ENCODE measurements at places on chromosomes 1 and 21.

- DNase-seq: no peak
Measured at GRCh38 chr1:158122833-158123388, 57.8 kb upstream of the CD1D start.

DNA sequence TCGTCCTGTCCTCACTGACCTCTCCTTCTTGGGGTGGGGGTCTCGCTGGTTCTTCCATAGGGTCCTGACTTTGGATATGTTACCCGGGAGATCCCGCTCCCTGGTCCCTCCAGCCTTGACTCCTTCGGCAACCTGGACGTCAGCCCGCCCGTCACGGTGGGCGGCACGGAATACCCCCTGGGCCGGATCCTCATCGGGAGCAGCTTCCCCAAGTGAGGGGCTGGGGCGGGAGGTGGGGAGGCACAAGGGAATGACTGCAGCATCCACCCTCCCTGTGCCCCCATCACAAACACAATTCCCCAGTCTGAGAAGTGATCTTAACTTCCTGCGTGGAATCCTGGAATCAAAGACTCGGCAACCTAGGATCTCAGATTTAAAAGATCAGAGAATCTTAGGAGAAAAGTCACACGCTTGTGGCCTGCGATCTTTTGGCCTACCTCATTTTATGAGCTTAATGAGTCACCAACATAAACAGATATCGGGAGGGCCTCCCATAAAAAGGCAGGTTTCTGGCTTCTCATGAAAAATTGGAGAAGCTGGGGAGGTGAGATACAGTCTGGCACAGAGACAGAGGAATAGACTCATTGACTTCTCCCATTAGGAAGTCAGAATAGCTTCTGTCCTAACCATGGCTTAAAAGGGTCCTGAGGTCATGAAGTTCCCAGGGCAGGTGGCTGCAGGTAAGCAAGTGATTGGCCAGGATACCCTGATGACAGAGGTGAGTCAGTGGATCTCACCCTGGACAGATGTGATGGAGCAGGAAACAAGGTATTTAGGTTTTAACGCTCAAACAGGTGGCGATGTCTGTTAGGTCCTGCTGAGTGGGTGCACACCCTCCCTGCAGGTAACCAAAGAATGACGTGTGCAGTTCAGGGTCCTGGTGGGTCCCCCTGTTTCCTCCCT, 15.9 kb upstream of the PADI3 start:
- no peak for DNase-seq

DNA sequence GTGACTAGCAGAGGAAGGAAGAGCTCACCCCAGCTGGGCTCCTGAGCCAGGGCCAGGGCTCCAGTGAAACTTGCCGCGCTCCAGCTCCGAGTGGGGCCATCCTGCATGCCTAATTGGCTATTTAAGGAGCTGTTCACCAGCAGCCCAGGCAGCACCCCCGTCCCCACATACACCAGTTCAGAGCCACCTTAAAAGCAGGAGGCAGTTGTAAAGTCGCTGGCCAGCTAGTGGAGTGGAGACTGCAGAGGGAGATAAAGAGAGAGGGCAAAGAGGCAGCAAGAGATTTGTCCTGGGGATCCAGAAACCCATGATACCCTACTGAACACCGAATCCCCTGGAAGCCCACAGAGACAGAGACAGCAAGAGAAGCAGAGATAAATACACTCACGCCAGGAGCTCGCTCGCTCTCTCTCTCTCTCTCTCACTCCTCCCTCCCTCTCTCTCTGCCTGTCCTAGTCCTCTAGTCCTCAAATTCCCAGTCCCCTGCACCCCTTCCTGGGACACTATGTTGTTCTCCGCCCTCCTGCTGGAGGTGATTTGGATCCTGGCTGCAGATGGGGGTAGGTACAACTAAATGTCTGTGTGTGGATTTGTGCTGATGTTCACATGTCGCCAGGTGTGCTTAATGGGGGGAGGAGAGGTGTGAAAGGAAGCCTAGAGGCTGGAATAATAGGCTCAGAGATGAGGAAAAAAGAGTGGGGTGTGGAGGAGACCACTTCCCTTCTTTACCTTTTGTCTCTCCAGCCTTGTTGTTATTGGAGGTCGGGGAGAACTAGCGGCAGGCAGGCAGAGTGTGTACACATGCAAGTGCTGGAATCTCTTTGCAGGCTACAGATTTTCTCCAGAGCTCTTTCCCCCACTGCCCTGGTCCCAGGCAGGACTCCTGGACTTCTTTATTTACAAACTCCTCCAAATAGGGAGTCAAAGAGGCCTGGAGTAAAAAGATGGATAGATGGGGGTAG, at the start of gene CA14:
TSS of gene CA14 (plus strand) at position 151 of the 962 bp plus-strand sequence. CDS start at position 506, 355 bp downstream.
- DNase-seq: no peak

DNA sequence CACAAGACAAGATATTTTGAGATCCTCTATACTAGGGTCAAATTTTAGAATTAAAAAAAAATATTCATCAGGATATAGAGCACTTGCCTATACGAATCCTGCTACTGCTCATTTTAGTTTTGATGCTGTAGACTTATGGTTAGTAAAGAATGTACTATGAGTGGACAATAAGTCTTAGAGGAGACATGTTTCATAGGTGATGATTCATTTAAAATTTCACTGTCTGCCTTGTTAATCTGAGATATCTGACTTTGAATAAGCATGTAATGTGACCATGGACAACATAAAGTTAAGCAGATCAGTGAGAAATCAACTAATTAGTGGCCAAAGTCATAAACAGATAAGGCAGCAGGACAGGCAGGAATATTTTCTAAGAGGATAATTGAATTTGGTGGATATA, 106.8 kb upstream of the HP1BP3 start:
- DNase-seq: no peak

GRCh38 chr1:116741836-116742565, 12.2 kb upstream of the CD2 start:
- no peak for DNase-seq

GRCh38 chr1:184025242-184025675, 12.3 kb downstream of the COLGALT2 start:
- no peak for DNase-seq

DNA sequence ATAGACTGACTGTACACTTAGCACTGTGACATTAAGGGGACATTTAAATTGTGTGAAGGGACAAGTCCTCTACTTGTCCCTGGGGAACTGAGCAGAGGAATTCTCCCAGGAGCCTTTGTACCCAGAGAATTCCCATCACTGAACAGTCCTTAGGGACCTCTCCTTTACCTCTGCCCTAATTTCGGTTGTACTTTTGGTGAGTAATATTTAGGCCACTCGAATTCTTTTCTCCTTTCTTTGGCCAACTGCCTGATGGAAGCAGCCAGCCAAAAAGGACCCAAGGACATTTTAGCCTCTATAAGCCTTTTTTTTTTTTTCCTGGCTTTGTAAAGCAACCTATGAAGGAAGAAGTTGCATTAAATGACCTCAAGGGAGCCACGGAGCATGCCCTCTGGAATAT, 71.5 kb downstream of the NR5A2 start:
- DNase-seq: no peak

GRCh38 chr1:200967693-200968468, 55.6 kb downstream of the KIF21B start:
- DNase-seq: no peak

DNA sequence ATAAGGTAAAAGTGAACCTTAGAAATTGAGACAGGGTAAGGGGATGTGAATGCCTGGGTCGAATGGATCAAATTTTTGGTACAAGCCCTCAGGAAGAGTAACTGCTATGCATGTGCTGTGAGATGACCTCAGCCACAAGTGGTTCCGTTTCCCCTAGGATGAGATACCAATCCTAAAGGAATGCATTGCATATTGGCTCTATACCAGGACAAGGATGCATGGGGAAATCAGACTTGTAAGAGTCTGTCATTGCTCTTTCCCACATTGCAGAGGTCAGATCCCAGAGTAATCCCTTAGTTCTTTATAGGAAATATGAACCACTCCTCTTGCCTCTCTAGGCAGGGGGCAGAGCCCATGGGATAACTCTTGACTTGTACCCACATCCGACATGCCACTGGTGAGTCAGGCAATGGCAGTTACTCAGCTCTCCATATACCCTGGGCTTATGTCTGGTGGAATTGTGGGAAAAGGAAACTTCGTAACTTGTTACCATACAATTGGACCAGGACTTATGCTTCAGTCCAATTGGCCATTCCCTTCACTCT, 428.3 kb upstream of the ZRANB2 start:
- no peak for DNase-seq

Measured in activated CD4-positive, alpha-beta T cell treated with anti-CD3 and anti-CD28 coated beads for 4 hours (primary cell).